Left kidney (tissue), 8 donors: ENCODE measurements at places on chromosomes 5 and 9. TPM values are rescaled to one million over a fixed set of nuclear protein-coding genes. Genes with fewer than 3 reads are reported as not detected.

Gene FAM221B
- 0.40 TPM for polyA plus RNA-seq

GRCh38 chr5:35853631-35854030, 3.1 kb upstream of the IL7R start:
- no peak for DNase-seq

DNA sequence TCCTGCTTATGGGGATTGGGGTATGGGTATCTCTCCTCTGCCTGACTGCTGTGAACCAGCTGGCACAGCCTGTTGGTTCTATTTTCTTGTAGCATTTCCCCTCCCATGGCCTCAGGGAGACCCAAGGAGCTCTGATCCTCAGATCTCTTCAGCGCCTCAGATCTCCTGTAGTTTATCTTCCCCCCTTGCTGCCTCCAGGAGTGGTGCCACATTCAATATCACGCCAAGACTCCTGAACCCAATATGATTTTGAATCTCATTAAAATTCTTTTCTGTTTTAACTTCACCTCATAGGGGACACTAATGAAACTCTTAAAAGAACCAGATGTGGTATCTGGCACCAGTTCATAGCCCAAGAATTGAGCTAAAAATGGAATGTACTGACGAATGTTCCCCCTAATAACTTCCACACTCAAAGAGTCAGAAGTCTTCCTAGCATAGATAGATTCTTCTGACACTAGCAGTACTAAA, 59.6 kb upstream of the LIFR start:
- no peak for DNase-seq

DNA sequence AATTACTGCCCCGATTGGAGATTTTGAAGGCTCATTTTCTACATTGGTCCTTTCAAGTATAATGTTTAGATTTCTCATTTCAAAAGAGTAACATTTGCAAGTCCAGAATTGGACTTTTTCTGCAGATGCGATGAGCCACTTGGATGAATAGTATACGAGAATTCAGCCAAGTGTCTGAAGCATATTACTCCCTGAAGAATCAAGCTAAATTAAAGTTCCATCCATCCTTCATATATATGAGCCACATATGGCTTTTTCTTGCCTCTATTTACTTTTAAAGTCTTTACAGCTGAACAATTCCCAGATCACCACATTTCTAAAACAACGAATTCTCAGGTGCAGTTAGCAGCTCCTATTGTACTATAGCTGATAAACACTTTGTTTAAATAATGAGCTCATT, 288.7 kb downstream of the CEMIP2 start:
- DNase-seq = no peak

DNA sequence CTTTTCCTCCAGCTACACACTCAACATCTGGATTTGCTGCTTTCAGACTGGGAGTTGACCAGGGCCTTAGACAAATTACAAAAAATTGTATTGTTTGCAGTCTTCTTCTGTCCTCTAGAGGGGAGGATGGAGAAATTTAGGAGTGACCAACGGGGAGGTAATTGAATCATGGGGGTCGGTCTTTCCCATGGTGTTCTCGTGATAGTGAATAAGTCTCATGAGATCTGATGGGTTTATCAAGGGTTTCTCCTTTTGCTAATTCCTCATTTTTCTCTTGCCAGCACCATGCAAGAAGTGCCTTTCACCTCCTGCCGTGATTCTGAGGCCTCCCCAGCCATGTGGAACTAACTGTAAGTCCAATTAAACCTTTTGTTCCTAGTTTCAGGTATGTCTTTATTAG, 4.2 kb downstream of the IFNA8 start:
- no peak for DNase-seq

GRCh38 chr5:92380069-92380770, 997.1 kb upstream of the ARRDC3 start:
- DNase-seq = no peak

DNA sequence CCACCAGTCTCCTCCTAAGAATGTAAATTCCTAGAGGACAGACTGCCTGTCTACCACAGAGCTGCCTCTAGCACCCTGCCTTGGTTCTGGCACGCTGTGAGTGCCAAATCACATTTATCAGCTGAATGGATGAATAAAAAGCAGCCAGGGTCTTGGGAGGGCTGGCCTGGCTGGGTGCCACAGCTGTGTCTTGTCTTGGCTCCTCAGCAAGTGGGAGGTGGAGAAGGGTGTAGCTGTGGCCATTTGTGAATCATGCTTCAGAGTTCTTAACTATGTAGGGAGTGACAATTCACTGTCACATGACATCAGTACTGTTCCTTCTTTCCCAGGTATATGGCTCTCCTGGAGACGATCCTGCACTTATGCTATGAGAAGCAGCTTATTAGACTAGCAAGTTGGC, 70.6 kb downstream of the DCP2 start:
- no peak for DNase-seq

Gene TMEM8B
- 27.7 TPM for polyA plus RNA-seq

- DNase-seq = no peak
Observed at GRCh38 chr5:81180780-81181460, 52.2 kb upstream of the CKMT2 start.

DNA sequence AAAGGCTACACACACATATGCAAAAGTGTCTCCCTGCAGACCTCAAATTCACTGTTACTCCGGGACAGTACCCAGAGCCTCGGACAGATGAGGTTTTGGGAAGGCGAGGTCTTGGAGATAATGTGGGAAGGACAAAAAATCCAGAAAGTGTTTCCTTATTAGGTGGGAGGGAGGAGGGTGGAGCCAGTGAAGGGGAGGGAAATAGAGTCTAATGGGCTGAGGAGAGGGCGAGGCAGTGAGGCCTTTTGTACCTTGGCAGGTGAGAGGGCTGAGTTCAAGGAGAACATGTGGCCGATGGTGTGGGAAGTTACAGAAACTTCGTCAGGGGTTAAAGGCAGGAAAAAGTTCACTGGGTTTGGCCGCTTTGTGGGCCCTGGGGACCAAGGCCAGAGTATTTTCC, 22.1 kb upstream of the TMEM174 start:
- no peak for DNase-seq

DNA sequence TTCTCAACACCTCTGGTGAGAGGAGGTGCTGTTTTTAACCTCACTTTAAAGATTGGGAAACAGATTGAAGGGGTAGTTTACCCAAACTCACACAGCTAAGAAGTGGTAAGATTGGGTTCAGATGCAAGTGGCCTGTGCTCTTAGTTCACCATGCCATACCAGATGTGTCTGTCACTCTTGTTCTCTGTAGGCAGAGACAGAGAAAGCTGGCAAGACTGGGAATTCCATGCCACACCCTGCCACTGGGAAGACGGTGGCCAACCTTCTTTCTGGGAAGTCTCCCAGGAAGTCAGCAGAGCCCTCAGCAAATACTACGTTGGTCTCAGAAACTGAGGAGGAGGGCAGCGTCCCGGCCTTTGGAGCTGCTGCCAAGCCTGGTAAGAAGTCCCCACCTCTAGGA, 11.0 kb downstream of the TCOF1 start:
- DNase-seq = no peak

GRCh38 chr9:120152295-120152694, 427.7 kb downstream of the CDK5RAP2 start:
- no peak for DNase-seq

Gene PCDHA9
- polyA plus RNA-seq = 0.03 TPM

DNA sequence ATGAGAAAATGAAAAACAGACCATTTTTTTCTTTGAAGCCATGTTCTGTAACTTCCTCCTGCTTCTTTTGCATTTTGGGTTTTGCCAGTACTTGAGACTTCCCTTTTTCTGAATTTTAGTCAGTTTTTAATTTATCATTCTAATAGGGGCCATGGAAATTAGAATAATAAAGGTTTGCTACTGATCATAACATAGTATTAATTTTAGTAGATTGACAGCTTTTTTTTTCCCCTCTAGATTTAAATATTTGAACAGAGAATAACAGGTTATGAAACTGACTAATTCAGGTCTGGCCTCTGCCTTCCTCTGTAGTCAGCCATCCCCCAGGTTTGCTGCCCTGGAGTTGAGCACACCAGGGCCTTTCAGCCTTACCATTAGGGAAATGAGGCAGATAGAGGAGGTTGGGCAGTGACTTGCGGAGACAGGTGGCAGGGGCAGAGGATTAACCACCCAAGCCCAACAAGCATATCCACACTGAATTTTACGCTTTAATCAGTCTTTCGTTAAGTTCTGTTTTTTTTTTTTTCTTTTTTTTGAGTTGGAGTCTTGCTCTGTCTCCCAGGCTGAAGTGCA, 80.1 kb upstream of the TNFAIP8 start:
- DNase-seq = no peak

GRCh38 chr5:6634306-6634705, 1.1 kb downstream of the SRD5A1 start:
- no peak for DNase-seq

DNA sequence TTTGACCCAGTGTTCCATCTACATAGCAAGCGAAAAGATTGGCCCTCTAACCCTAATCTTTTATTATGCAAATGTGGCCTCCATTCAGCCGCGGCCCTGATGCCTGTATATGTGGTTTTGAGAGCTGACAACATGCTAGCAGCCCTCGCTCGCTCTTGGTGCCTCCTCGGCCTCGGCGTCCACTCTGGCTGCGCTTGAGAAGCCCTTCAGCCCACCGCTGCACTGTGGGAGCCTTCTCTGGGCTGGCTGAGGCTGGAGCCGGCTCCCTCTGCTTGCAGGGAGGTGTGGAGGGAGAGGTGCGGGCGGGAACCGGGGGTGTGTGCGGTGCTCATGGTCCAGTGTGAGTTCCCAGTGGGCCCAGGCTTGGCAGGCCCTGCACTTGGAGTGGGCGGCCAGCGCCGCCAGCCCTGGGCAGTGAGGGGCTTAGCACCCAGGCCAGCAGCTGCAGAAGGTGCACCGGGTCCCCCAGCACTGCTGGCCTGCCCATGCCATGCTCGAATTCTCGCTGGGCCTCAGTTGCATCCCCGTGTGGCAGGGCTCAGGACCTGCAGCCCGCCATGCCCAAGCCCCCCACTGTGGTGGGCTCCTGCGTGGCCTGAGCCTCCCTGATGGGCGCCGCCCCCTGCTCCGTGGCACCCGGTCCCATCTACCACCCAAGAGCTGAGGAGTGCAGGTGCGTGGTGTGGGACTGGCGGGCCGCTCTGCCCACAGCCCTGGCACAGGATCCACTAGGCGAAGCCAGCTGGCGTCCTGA, 757.5 kb upstream of the CTNND2 start:
- DNase-seq = no peak

Gene JAK2
- polyA plus RNA-seq = 17.2 TPM

DNA sequence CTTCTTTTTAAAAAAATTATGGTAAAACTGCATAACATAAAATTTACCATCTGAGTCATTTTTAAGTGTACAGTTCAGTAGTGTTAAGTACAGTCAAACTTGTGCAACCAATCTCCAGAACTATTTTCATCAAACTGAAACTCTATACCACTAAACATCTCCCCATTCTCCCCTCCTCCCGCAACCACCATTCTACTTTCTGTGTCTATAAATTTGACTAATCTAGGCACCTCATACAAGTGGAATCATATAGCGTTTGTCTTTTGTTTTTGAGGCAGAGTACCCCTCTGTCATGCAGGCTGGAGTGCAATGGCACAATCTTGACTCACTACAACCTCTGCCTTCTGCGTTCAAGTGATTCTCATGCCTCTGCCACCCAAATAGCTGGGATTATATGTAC, 24.0 kb upstream of the EBF1 start:
- no peak for DNase-seq

GRCh38 chr5:87536365-87536764, 123.6 kb upstream of the CCNH start:
- no peak for DNase-seq

- no peak for DNase-seq
Observed at GRCh38 chr5:7348168-7348854, 47.6 kb upstream of the ADCY2 start.

GRCh38 chr5:154172785-154173184, 17.7 kb upstream of the GALNT10 start:
- DNase-seq = no peak

- no peak for DNase-seq
Observed at GRCh38 chr9:114516913-114517312, 11.6 kb upstream of the WHRN start.

DNA sequence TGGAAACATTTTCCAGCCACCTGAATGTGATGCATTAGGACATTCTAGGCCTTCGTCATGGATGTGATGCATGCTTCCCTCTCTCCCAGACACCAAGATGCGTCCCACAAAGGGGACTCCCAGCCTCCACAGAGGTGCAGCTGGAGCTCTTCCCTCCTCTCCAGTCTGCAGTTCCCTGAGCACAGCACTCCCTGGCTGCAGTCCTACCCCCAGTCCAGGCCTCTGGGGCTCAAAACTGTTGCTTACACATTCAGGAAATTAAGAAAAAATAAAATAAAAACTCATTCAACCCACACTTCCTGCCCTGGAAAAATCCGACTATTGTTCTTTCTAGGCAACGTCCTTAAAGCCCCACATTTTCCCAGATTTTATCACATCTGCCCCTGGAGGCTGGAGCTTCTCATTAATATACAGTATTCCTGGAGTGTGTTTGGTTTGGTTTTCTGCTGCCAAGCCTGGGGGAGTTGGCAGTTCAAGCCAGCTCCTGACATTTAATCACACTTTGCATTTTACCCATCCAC, 78.4 kb upstream of the ICE1 start:
- DNase-seq = no peak

Gene PCDHB9
- polyA plus RNA-seq = 4.3 TPM

GRCh38 chr5:38725371-38725865, 120.4 kb upstream of the OSMR start:
- DNase-seq = no peak

Gene STPG3
- polyA plus RNA-seq = 1.5 TPM

Gene PKD2L2
- polyA plus RNA-seq = 0.48 TPM

GRCh38 chr5:33588654-33589372, 148.0 kb downstream of the TARS1 start:
- DNase-seq = no peak

Gene RFESD
- polyA plus RNA-seq = 5.0 TPM

DNA sequence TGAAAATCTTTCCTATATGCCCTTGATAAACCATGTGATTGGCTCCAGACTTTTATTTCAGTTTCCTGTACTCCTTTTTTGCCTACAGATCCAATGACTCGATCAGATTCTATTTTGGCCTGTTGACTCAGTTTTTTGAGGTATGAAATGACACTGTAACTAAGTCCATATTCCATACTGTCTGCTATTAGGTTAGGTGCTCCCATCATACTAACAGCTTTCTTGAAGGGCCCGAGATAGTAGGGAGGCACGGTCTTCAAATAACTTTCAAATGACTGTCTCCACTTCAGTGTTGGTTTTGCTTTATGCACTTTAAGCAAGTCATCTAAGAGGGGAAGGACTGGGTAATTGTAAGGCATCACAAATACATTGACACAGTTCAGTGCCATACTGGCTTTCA, 295.4 kb upstream of the DAB2 start:
- no peak for DNase-seq

GRCh38 chr5:65800775-65801174, 78.8 kb downstream of the NLN start:
- no peak for DNase-seq

GRCh38 chr9:120830151-120830550, 12.6 kb downstream of the PSMD5 start:
- no peak for DNase-seq

DNA sequence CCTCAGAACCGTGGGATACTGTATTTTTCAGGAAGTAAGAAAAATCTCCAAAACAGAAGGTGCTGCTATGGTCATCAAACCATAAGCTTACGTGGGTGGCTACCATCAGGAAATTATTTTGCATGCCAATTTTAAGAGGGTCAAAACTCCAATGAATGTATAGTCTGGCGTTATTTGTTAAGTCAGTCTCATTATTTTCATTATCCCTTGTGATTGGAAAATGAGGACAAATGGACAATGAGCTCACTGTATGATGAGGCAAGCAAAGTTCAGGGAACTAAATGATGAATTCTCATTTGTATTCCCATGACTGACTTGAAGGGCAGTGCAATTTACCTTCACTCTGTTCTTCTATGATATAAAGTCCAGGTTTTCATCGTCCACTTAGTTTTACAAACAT, 17.6 kb downstream of the PUM3 start:
- DNase-seq = no peak
